Heart left ventricle (tissue), 16 donors: ENCODE measurements at places on chromosomes 1 and 21.
A peak's percentile ranks its signal among the peaks of the same experiment; 100 is the strongest.

GRCh38 chr1:30650038-30650967 lies 73.1 kb downstream of the MATN1 start:
- DNase-seq: no peak

- DNase-seq: no peak
These were observed 5.7 kb downstream of the ZBTB7B start for GRCh38 chr1:155008015-155008941.

DNA sequence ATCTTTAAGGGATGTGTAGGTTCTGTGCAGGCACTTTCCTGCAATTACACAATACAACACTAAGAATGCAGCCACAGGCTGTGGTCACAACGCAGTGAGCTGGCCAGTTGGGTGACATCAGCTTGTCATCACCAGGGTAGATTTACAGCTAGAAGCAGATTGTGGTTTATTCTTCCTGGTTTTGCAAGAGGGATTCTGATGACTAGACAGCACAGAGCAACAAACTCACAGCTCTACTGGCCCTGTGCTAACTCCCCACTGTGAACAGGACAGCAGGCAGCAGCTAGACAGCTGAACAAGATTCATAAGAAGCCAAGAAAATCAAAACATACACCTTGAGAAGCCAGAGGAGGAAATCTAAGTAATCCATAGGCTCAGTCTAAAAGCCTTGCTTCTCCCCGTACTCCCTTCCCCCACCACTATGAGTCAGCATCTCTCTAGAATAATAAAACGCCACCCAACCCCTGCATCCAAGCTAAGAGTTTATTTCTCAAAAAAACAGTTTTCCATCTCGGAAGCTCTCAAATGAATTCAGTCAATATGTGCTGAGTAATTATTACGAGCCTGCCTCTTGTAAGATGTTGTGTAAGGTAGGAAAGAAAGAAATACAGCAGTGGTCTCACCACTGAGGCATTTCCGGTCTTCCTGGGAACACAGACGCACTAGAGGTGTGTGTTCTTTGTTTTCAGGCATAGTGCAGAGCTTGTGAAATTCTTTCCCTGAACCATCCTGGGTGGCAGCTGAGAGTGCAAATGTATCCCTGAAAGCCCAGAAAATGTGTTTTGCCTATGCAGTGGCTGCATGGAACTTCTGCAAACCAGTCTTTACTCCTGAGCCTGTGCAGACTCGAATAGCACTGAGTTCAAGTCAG lies 162.8 kb downstream of the NTPCR start:
- peak; percentile 68 for DNase-seq

DNA sequence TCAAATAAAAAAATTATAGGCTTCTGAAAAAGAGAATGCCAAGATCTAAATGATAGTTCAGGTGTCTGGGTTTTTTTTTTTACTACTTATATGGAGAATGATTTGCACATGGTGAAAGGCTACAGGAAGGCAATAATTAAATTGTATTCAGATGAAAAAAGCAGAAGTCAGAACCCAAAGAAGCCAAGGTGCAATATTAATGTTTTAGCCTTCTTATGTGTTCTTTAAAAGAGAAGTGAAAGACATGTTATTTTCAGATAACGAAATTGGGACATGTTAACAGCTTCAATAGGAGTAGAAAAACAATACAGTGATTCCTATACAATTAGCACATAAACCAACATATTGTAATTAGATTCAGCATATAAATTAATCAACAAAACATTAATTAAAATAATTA lies 452.9 kb upstream of the PRMT6 start:
- no peak for DNase-seq

DNA sequence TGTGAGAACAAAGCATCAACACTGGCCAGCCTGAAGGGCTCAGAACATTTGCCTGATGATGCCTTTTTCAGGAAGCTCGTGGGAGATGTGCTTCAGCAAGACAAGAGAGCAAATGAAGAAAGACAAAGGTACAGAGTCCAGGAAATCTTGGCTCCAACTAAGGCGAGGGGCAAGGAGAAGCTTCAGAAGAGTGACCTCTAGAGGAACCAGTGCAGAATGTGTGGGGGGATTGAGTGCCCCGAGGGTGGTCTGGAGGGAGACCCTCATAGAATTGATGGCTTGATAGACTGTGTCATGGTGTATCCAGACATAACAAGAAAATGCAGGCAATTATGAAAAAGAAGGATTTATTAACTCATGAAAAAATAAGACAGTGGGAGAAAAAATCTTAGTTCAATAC lies 15.3 kb upstream of the NLRP3 start:
- DNase-seq: no peak

- peak; percentile 58 for DNase-seq
These were observed 185.8 kb downstream of the PCP4 start for GRCh38 chr21:40053007-40053406.

DNA sequence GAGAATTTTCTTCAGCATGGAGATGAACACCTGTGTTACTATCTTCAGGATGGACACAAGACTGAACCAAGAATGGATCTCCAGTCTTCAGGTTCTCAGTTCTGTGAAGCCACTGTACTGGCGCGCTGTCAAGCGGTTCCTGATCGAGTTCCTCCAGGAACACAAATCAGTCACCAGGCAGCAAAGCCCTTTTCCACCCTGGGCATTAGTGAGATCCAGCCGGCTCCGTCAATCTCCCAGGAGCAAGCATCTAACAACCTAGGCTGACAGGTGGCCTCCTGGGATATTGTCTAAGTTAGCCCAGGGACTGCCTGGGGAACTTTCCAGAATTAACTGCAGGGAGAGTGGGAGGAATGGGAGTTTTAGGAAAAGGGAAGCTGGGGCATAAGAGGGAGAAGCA lies 9.7 kb upstream of the IGFN1 start:
- DNase-seq: no peak

GRCh38 chr1:203379825-203380224 lies 28.9 kb upstream of the FMOD start:
- no peak for DNase-seq

DNA sequence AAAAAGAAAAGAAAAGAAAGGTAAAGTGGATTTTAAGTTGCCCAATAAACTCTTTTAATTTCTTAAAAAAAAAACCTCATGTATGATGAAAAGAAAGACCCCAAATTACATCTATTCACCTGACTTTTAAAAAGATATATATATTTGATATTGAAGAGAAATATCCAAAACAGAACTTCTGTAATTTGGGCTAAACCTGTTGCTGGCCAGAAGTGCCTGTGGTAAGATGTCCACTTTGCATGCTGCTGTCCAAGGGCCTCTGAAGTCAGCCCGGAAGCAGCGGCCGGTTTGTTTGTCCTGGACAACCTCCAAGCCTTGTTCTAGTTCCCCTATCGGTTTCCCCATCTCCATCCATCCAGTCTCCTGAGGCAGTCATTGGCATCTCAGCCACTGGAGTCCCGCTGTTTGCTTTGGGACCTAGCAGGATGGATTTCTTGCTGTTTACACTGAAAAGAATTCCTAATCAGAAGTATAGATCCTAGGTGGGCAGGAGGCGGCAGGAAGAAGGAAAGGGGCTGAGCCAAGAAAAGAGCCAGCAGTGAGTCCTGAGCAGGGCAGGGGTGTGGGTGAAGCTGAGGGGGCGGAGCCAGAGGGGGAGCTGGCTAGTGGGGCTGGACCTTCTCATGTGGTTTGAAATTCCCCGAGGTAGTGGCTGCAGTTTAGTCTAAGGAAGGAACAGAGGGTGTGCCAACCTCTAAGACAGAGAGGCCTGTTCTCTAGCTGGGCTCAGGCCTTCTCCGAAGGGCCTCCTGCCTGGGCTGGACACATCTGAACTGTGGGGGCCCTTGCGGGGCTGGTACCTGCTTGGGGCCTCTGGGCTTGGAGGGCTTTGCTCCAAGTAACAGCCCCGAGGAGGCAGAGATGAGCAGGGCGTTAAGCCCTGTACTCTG lies 3.3 kb downstream of the NCMAP start:
- peak; percentile 37 for DNase-seq

DNA sequence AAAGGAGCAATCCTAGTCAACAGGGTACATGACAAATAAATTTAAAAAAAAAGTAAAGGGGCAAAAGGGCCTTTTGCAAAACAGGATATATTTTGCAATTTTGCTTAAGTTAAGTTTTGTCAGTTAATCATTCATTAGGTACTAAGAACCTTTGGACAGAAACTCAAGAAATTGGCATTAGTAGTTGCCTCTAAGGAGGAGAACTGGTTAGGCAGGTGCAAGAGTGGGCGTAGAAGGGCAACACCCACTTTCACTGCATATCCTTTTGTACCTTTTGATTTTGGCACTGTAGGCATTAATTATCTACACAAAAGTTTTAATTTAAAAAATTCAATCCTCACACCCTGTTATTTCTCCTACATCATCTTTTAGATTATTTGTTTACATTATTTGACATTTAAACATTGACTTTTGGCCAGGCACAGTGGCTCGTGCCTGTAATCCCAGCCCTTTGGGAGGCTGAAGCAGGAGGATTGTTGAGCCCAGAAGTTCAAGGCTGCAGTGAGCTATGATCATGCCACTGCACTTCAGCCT lies 4.3 kb downstream of the DDAH1 start:
- no peak for DNase-seq

- DNase-seq: no peak
These were observed 17.2 kb downstream of the IFNAR2 start for GRCh38 chr21:33246963-33247362.

- DNase-seq: peak; percentile 42
These were observed 663 bp downstream of the CAMTA1 start for GRCh38 chr1:6785728-6786505.

DNA sequence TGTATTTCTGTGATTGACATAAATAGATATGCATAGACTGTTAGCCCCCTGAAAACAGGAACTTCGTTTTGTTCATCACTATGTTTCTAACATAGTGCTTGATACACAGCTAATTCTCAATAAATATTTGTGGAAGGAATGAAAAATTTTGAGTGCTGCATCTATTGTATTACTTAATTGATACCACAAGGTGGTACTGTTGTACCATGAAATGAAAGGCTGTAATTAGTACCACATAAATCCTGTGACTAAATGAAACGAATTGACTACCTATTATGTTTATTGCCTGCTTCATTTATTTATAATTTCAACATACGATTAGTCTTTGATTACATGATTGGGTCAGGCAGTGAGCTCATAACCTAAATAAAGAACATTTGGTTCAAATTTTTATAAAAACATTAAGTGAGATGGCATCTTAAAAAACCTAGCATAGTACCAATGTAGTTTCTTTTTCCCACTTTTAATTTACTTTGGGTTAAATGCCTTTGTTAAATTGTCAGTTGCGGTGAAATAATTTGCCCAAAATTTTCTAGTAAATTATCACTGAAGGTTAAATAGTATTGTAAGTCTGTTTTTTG lies 15.0 kb upstream of the TGFB2 start:
- DNase-seq: no peak

DNA sequence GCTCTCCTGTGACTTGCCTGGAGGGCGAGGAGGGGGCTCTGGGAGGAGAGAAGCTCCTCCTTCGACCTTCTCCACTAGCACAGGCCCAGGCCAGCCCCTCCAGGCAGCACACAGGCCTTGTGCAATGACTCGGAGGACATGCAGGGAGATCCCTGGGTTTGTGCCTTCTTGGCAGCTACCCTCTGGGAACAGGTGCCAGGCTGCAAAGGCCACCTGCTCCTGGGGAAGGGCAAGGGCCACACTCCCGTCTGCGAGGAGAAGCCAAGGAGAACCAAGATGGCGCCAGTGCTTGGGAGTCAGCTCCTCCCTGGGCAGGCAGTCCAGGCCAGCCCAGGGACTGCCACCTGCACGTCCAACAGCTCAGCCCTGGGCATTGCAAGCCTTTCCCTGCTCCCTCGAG lies 15.3 kb downstream of the CASZ1 start:
- no peak for DNase-seq

- DNase-seq: no peak
These were observed 31.3 kb downstream of the SMAP2 start for GRCh38 chr1:40404670-40405462.

GRCh38 chr1:8423269-8423691 lies 105.4 kb downstream of the SLC45A1 start:
- peak; percentile 48 for DNase-seq

GRCh38 chr1:183812686-183813569 lies 8.0 kb downstream of the RGL1 start:
- DNase-seq: no peak

- peak; percentile 68 for DNase-seq
These were observed 48.8 kb downstream of the LAMC2 start for GRCh38 chr1:183234660-183235476.

GRCh38 chr1:204846546-204846945 lies 24.1 kb upstream of the NFASC start:
- no peak for DNase-seq

- no peak for DNase-seq
These were observed 18.1 kb downstream of the PDC start for GRCh38 chr1:186442651-186443375.

DNA sequence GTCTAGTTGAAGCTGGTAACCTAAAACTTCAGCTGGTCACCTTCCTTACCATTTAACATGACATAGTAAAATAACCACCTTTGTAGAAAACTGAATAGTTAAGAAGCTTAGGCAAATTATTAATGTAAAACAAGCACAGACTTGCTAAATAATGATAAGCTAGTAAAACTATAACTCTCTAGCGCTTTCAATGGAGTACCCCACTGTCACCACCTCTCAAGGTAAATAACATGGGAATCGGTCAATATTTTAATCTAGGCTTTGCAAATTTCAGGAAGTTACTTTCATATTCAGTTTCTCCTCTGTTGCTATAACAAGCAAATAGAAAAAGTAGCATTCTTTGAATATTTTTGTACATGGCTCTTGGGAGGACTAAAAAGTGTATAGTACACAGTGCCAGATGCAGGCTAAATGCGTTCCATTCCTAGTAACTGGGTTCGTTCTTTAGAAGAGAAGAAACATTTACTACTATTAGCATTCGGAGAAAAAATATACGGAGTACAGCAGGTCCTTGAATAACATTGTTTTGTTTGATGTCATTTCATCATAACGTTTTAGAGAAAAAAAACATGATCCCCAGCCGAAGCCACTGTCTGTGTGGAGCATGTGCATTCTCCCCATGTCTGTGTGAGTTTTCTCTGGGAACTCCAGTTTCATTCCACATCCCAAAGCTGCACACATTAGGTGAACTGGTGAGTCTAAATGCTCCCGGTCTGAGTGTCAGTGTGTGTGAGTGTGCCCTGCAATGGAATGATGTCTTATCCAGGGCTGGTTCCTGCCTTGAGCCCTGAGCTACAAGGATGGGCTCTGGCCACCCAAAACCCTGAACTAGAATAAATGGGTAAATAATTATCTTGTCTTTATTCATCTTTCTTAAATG lies 52.5 kb downstream of the EPRS1 start:
- no peak for DNase-seq
